ENCODE measurements at places on chromosomes 12 and 14. TPM values are rescaled to one million over a fixed set of nuclear protein-coding genes. Genes with fewer than 3 reads are reported as not detected.

Gene ASCL4
- not detected for total RNA-seq

Gene GALNT16
- 0.17 TPM for total RNA-seq

Gene SPTB
- not detected for total RNA-seq

Gene KCNH3
- total RNA-seq, result 2.2 TPM

Gene DLST
- total RNA-seq, result 65.6 TPM

Gene ASCL1
- not detected for total RNA-seq

Gene KRT75
- not detected for total RNA-seq

Gene RAD9B
- total RNA-seq, result under 0.01 TPM

Gene PLA2G1B
- not detected for total RNA-seq

Gene TAS2R50
- not detected for total RNA-seq

Gene GPR84
- not detected for total RNA-seq

Gene IGF1
- not detected for total RNA-seq

Gene CDK4
- 202 TPM for total RNA-seq

Data from bronchus fibroblast of lung (primary cell).